ENCODE measurements at places on chromosomes 13 and 19.

DNA sequence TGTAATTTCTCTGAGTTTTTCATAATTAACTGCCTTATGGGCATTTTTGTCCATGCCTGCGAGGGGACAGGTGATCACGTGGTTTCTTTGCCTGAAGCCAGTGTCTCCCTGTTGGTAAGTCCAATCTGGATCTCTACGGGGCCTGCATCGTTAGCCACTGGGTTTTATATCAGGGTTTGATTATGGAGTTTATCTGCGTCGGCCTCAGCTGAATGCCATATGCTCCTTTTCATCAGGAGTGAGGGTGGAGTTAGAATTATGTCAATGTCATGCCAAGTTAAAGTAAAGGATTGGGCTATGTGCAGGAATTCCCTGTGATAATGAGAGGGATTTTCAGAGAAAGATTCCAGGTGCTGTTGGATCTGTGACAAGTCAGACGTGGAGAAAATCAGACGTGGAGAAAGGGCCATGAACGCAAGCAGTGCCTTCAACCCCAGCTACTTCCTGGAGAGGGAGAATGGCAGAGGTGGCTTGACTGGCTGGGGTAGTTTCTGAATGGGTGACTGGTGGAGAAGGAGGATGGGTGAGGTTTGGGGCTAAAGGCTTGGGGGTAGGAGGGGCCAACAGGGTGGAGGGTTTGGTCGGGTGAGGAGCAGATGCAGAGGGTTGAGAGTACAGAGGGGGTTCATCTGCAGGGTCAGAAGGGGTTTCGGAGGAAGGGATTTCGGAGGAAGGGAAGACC, 24.3 kb downstream of the TMEM255B start:
- DNase-seq = no peak

DNA sequence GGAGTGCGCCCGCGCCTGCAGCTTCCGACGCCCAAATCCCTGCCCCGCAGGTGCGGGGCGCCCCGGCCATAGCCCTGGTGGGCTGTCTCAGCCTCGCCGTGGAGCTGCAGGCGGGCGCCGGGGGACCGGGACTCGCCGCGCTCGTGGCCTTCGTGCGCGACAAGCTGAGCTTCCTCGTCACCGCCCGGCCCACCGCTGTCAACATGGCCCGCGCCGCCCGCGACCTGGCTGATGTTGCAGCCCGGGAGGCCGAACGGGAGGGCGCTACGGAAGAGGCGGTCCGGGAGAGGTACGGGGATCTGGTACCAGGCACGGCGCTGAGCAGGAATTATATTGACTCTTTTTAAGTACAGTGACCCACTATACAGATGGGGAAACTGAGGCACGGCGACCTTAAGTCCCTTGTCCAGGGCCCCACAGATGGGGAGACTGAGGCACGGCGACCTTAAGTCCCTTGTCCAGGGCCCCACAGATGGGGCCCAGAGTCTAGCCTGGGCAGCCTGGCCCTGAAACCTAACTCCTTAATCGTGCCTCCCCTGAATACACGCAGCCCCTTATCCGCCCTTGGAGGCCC, 586 bp downstream of the MRI1 start:
- DNase-seq = peak; percentile 47

- DNase-seq = no peak
These were observed 2.7 kb downstream of the COL4A1 start for GRCh38 chr13:110304256-110304655.

DNA sequence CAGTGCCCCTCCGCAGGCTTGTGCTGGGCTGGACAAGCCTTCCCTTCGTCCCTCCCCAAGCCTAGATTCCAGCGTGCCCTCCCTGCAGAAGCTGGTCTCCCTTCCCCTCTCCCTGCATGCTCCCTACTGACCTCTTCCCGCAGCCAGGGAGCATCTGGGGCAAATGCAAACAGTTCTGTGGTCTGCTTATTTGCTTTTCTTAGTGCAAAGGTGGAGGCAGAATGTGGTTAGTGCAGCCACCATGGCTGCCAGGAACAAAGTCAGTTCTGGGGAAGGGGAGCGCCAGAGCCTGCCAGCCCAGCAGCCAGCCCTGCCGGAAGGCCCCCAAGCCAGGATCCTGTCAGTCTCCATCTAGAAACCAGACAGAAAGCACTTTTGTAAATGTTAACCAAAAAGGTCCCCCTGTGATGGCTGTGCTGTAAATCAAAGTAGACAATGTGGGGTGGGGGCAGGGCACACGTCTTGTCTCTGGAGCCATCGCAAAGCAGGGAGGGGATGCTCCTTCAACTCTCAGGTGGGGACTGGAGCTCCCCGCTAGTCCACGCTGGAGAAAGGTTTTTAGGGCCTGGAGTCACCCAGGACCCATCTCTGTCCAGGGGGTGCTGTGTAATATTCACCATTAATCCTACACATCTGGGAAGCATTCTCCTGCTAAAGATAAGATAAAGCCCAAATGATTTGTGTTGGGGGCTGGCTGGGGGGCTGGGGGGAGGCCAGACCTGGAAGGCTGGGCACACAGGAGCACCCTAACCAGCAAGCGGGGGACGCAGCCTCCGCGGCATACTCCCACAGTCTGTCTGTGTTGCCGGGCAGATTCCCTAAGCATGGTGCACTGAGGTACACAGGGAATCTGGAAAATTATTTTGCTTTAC, 30.9 kb downstream of the SERP2 start:
- no peak for DNase-seq

- DNase-seq = no peak
These were observed 12.1 kb downstream of the TYK2 start for GRCh38 chr19:10368101-10368803.

- DNase-seq = no peak
These were observed 41.0 kb upstream of the CNMD start for GRCh38 chr13:52780611-52781010.

- DNase-seq = no peak
These were observed 63.4 kb downstream of the PEPD start for GRCh38 chr19:33458171-33458633.

- DNase-seq = no peak
These were observed 25.9 kb downstream of the RCBTB2 start for GRCh38 chr13:48507021-48507420.

DNA sequence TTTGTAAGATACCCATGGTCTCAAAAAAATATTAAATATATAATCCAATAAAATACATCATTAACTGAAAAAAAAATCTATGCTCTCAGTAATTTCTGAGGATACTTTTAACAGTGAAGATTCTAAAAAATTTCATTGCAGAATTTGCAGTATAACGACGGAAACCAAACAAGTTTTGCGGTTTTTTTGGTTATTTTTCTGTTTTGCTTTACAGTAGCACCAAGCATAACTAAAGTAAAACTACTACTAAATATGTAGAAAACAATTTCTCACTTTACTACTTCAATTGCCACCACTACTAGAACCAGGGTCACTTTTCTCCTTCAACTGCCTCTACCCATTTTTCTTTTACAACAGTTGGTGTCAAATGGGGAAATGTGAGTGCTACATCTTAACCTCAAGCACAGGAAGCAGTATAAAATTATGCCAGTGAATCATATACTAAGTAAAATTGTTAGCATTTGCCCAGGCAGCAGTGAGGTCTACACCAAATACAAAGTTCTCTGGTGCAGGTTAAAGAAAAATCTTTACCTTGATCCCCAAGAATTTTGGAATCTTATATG, 24.1 kb downstream of the MICU2 start:
- DNase-seq = no peak

DNA sequence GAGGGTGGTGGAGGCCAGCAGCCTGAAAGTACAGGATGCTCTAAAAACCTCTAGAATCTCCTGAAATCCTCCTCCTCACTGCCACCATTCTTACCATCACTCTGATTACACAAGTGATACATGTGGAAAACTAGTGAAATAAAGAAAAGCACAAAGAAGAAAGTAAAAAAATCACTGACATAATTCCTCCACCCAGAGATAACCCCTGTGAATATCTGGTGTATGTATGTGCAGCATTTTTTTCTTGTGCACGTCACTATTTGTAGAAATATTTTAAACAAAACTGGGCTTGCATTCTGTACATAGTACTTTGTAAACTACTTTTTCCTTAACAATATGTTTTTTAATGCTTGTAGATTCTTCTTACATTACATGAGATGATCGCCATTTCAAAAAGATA, 73.2 kb downstream of the CDADC1 start:
- DNase-seq = no peak

DNA sequence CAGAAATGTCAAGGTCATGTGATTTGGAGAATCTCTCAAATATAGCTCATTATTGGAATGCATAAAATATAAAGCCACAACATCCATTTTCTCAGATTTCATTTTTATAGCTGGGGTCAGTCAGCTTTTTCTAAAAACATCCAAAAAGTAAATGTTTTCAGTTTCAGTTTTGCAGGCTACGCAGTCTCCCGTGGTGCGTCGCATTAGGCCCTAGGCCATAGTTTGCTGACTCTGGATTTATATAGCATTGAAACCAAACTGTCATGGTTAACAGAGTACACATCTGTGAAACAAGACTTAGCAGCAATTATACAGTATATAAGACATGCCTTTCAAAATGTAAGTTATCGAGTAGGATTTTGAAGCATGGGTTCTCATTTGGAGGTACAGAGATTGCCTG, 140.0 kb downstream of the IRS2 start:
- DNase-seq = no peak

GRCh38 chr13:51057906-51058305, 53.2 kb downstream of the C13orf42 start:
- no peak for DNase-seq

- no peak for DNase-seq
These were observed 4.0 kb downstream of the SELENOV start for GRCh38 chr19:39518975-39519374.

GRCh38 chr13:112127564-112128330, 60.8 kb downstream of the SOX1 start:
- no peak for DNase-seq

- DNase-seq = no peak
These were observed 21.5 kb downstream of the CYP4F22 start for GRCh38 chr19:15529774-15530372.

GRCh38 chr19:40461669-40462221, 3.8 kb downstream of the BLVRB start:
- no peak for DNase-seq

DNA sequence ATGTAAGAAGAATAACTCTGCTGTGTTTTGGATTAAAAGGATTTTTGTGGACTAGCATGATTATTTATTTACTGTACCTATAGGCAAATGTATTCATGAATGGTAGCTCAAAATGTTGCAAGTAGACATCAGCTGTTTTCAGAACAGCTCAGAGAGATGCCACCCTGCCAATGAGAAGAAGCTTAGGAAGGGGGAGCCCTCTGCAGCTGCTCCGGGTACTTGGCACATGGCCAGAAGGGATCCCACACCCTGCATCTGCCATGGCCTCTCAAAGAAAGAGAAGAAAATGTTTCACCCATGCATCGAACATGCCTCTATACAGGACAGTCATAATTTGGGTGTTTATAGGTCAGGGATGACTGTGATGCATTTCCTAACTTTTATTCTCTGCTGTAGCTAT, 30.5 kb upstream of the MBNL2 start:
- no peak for DNase-seq

DNA sequence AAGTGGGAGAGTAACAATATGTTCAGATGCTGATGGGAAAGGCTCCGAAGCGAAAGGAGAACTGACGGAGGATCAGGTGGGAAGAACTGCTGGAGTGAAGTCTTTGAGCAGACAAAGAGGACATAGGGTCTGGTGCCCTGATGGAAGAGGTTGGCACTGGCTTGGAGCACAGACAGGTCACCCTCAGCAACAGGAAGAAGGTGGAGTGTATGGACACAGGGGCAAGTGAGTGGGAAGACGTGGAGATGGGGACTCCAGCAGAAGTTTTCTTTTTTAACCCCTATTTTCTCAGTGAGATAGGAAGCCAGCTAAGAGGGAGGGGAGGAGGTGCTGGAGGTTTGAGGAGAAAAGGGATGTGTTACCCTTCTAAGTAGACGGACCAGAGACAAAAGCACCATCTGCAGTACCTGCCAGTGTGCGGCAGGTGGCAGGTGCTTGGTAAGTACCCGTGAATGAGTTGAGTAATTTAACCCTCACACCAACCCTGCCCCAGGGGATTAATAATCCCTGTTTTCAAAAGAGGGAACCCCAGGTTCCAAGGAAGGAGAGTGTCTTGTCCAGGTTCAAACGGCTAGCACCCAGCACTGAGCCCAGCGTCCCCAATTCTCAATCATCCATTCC, 11.2 kb downstream of the HAS1 start:
- DNase-seq = no peak

- no peak for DNase-seq
These were observed 9.0 kb downstream of the SLC27A1 start for GRCh38 chr19:17479325-17479791.

GRCh38 chr19:38308926-38309614, 5.0 kb downstream of the C19orf33 start:
- no peak for DNase-seq

GRCh38 chr13:105982219-105982930, 553.1 kb downstream of the EFNB2 start:
- no peak for DNase-seq

- DNase-seq = no peak
These were observed 15.6 kb upstream of the NOTCH3 start for GRCh38 chr19:15216363-15216762.

- no peak for DNase-seq
These were observed 237.9 kb downstream of the NALCN start for GRCh38 chr13:101178406-101178805.
